ENCODE measurements at places on chromosomes 2 and 18.

GRCh38 chr2:151029406-151030157 is 232.1 kb downstream of the RBM43 start:
- no peak for DNase-seq

DNA sequence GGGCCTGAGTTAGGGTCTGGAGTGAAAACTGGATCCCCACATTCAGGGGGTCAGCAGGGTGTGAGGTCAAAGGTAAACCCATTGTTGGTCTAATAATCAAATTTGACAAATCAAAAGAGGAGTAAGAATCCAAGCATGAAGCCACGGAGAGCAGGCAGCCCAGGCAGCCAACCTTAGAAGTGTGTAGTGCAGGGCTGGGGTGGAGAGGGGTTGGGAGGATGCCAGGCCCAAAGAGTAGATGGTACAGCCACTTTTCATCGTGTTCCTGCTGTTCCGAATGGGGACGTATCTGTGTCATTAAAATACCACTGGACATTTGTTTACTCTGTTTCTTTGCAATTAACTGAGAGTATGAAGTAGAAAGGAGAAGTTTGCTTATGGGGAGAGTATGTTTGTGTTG is 16.5 kb upstream of the SPTBN1 start:
- no peak for DNase-seq

DNA sequence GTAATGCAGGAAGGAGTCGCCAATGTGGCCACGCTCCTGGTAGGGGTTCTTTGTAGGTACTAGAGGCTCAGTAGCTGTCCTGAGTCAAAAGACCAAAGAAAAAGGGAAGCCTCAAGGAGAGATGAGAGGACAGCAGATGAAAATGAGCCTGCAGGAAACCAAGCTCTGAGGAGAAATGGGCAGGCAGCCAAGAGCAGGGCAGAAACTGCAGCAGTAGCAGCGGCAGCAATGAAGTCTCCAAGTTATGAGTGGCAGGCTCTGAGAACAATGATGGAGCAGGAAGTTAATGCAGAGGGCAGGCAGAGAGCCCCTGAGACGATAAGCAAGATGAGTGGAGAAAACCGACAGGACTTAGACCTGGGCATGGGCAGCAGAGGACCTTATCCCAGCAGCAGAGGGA is 48.2 kb upstream of the TMEM200C start:
- no peak for DNase-seq

- DNase-seq: no peak
These were observed 525.4 kb downstream of the KCNJ3 start for GRCh38 chr2:155223781-155224406.

DNA sequence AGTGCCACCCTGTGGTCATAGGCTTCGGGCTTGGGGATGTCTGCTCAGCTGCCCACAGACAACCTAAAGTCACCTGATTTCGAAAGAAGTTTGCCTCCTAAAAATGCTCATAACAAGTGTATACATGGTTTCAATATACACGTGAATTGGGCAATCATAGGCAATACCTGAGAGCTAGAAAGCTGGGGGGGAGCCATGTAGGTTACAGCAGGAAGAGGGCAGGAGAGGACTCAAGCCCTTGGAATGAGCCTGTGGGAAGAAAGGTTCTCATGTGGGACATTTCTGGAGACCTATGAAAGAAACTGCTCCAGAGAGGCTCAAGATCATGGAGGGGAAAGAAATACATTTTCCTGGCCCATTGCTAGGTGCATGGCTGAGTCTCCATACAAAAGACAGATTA is 109.7 kb downstream of the ACOXL start:
- no peak for DNase-seq

- DNase-seq: no peak
These were observed 25.7 kb downstream of the BCL11A start for GRCh38 chr2:60527762-60528161.

DNA sequence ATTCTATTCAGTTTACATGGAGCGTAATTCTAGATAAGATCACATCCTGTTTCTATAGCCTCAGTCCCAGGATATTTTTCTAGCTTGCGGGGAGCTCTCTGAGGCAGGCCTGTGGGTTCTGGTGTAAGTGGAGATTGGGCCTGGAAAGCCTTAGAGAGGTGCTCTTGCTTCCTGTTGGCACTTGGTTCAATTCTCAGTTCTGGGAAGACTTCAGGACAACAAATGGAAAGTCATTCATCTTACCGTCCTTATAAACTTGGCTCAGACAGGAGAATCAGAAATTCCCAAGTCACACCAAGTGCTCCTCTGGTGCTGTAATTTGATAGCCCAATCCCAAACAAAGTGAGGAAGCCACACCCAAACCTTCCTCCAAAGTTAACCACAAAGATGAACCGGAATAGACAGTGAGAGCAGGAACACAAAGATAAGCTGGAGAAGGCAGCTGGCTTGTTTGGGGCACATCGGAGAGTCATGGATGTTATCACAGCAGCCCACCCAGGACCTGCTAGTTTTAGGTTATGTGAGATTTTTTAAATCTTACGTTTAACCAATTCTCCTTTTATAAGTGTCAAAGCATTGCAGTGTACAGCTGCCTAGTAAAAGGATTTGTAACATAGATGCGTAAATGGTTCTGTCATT is 144.3 kb upstream of the MAP3K20 start:
- DNase-seq: no peak

DNA sequence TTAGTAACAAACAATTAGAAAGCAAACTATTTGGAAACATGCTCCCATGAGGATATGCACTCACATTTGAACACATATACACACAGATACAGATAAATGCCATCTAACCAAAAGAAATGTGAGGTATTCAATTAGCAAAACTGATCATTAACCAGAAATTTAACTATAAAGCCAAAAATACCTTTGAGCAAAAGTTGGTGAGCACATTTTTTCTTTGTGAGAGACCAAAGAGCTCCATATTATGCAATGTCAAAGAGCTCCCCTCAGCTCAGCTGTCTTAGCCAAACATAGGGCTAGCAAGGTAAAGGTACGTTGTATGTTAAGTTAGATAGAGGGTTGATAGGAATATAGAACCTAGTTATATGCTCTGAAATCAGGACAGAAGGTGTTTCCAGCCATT is 43.8 kb downstream of the CYBRD1 start:
- no peak for DNase-seq

- DNase-seq: no peak
These were observed 1012.8 kb upstream of the GYPC start for GRCh38 chr2:125643128-125643527.

GRCh38 chr2:238244151-238244550 is 4.3 kb upstream of the HES6 start:
- DNase-seq: no peak

DNA sequence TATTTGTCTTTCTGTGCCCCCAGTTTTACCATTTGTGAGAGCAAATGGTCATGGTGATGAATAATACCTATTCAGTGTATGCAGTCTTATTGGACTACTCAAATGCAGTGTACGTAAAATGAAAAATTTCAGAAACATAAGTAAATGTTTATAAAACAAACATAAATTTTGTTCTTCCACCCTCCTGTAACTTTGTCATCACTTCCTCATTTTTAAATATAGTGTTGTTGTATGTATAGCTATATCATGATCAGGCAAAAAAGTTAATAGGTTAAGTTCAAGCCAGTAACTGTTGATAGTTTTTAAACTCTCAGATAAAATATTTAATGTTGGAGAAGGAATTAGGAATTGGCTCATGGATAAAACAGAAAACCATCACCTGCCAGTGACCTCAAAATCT is 93.2 kb downstream of the KLF7 start:
- DNase-seq: no peak

GRCh38 chr2:128435576-128436478 is 117.2 kb upstream of the HS6ST1 start:
- no peak for DNase-seq

- DNase-seq: no peak
These were observed 295.9 kb upstream of the CRIM1 start for GRCh38 chr2:36059691-36060090.

DNA sequence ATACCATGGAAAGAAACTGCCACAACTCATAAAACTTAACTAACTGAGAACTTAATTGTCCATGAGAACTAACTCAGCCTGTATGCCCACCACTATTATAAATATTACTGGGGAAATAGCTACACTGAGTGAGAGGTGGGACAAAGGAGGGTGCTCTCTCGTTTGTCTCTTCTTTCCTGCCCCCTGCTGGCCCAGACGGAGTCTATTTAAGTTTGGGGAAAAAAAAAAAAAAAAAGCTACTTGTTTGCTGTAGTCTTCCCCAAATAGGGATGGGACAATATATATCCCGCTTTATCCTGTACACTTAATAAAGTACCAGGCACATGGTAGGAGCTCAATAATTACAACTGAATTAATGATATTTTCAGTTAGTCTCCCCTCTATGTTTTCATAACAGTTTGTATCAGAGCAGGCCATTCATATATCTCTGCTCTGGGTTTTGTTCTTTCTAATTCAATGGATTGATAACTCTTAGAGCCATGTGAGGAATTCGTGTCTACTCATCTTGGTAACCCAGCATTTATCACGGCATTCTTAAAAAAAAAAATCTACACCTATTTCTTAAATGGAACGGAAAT is 647.6 kb upstream of the PKDCC start:
- DNase-seq: no peak

- DNase-seq: no peak
These were observed 252.1 kb upstream of the COPS8 start for GRCh38 chr2:236833501-236834073.

DNA sequence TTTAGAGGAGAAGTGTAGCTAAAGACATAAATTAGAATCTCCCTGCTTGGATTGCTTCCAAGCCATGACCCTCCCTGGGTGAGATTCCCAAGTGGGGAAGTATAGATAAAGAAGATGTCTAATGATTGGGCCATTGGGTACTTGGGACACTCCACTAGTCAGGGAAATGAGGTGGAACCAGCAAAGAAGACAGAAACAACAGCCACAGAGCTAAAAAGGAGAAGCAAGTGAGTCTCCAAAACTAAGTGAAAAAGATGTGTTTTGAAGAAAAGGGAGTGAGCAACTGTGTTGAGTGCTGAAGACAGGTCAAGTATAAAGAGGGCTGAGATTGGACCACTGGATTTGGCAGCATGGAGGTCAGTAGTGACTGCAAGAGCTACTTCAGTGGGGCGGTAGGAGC is 276.7 kb upstream of the STON1 start:
- no peak for DNase-seq

DNA sequence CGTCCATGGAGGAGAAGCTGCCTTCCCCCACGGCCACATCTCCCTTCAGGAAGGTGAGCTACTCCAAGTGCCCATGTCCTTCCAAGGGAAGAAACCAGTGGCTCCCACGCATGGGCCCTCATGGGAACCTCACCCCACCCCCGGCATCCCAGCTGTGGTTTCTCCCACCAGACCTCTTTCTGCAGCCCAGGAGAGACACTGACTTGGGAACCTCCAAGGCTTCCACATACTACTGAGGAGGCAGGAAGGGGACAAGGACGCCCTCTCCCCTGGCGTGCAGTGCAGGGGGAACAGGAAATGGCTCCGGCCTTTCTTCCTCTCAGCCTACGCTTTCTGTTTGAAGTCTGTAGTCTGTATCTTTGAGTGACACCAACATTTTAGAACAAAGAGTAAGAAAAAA is 104.5 kb upstream of the EPC2 start:
- no peak for DNase-seq

DNA sequence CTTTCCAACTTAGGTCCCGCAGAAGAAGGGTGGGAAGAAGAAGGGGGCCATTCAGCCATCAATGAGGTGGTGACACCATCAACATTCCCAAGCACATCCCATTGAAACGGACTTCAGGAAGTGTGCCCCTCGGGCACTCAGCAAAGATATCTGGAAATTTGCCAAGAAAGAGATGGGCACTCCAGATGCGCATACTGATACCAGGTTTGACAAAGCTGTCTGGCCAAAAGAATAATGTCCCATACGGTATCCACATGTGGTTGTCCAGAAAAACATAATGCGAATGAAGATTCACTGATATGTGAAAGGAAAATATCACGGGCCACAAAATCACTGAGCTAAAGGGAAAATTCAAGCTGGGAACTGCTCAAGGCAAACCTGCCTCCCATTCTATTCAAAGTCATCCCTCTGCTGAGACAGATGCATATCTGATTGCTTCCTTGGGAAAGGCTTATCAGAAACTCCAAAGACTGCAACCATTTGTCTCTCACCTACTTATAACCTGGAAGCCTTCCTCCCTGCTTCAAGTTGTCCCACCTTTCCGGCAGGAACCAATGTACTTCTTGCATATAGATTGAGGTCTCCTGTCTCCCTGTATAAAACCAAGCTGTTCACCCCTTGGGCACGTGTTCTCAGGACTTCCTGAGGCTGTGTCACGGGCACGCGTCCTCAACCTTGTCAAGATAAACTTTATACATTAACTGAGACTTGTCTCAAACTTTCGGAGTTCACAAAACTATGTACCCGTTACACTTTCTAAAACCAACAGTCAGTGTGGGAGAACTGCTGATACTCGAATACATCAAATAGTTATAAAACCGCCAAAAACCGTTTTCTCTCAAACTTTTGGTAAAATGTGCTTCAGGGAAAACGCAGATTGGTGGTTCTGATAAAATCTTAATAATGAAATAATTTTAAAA is 1.3 kb upstream of the PDK1 start:
- DNase-seq: peak; percentile 11

DNA sequence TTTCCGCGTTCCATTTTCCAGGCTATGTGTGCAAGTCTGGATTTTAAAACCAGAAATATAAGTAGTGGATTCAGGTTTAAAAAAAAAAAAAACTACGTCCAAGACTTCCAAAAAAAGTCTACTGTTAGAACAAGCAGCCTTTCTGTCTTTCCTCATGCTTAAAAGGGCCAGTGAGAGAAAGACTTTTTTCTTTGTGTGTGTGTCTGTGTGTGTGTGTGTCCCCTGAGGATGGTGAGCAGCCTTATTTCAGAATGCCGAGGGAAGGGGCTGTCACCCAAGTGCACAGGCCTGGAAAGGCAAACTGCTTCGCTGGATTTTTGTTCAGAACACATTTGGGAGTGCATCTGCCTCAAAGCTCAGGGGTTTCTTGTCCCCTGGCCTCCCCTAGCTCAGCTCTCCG is 98.8 kb downstream of the ZBTB7C start:
- DNase-seq: no peak

DNA sequence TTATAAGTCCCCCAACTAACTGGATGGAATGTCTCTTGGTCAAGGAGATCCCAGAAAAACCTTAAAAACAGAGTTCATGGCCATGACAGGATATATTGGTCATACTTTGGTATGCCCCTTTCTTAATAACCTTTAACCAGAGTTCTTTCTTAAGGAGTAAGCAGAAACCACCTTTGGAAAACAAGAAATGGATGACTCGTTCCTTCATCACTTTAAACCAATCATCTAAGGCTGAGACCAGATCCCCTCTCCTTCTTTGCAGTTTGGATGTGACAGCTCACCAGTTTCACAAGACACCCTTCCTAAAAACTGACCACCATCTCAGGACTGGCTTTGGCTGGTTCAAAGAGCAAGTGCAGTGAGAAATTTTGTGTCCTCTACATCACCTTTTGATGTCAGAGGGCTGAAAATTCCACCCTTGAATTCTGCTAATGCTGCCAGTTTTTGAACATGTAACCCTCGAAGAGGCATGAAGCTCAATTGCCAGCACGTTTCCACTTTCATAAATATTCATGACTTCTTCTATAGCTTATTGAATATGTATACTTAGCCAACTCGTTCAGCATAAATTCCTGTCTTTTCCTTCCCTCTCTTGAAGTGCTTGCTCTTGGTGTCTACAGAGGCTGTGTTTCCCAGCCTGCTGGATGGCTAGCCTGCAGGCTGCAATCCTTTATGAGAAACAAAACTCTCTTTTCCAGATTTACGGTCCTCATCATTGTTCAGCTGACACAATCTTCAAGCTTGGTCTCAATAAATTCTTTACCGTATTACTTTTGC is 1323.5 kb upstream of the TMEFF2 start:
- no peak for DNase-seq
